NCI-H1105 (cell line): ENCODE measurements at places on chromosomes 12 and 14.

DNA sequence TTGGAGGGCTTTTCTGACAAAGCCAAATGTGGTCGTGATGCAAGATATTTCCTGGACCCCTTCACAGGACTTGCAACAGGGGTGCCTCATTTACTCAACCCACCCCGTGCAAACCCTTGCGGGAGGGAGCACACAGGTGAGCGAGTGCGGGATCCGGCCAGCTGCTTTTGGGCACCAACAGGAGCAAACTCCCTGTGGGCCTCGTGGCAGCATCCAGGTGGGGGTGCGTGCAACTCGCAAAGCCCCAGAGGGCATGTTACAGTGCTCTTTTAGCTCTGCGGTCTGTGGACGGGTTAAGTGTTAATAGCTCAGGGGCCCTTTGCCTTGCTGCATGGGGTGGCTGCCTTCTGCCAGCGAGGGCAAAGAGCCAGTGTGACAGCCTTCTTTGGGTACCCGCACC, 707.6 kb upstream of the MDGA2 start:
- no peak for DNase-seq

DNA sequence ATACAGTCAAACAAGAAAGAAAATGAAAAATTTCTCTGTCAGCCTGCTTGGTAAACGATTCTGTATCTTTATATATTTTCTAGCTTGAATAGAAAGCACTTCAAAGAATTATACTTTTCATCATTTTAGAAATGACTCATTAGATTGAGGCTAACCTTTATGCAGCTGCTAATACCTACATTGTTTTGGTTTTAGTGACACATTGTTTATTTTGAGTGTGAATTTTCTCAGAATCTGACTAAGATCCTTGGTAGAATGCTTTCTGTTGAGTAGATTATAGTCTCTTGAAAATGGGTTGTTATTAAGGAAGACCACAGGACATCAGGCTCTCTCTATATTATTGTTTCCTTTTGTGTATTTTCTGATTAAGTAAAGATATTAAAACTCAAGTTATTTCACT, at the start of gene PMCH:
TSS of gene PMCH (minus strand) at position 45 of the 400 bp plus-strand sequence. CDS start 63 bp downstream, outside the sequence.
- DNase-seq: no peak

DNA sequence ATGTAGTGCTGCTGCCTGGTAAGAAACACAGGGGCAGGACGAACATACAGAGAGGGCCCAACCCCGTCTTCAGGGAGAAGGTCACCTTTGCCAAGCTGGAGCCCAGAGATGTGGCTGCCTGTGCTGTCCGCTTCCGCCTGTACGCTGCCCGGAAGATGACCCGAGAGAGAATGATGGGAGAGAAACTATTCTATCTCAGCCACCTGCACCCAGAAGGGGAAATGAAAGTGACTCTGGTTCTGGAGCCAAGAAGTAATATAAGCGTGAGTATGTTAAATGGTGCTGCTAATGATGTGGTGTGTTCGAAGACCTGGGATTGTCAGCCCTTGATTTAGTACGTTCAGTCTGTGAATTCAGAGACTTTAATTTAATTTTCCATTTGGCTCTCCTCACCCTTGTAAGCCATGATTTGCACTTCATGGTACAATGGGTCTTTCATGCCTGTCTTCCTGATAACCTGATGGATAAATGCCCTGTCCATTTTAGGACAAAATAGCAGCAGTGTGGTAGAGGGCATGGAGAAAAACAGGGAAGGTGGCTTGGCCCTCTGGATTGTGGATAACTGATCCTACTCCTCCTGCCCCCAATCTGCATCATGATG, 318.9 kb downstream of the SNAPC1 start:
- no peak for DNase-seq

DNA sequence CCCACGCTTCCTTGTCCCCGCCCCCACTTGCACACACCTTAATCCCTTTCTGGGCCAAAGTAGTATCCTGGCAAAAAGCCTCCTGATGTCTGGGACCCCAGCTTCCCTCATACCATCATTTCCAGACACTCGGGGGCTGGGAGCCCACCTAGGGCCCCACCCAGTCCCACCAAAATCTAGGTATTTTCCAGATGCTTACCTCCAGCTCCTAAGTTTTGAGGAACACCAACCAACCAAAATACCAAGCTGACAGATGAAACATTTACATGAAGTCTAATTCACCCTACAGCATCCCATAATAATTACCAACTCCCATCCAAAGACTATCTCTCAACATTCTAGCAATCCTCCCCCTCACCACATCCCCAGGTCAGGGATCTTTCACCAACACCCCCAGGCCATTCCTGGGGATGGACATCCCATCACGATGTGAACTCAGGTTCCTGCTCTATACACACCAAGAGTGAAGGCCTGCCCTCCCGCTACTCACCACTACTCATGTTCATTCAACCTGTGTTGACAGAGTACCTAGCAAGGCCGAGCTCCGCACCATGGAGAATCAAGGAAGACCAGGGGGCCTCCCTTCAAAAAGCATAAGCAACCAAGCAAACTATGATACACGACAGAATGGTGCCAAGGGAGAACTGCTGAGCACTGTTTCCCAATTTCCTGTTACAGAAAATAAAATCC, 1.6 kb upstream of the CHD4 start:
- DNase-seq: no peak

- DNase-seq: no peak
Measured at GRCh38 chr12:96473394-96474093, 15.8 kb upstream of the CFAP54 start.

- no peak for DNase-seq
Measured at GRCh38 chr12:132196038-132196872, 52.0 kb downstream of the NOC4L start.

DNA sequence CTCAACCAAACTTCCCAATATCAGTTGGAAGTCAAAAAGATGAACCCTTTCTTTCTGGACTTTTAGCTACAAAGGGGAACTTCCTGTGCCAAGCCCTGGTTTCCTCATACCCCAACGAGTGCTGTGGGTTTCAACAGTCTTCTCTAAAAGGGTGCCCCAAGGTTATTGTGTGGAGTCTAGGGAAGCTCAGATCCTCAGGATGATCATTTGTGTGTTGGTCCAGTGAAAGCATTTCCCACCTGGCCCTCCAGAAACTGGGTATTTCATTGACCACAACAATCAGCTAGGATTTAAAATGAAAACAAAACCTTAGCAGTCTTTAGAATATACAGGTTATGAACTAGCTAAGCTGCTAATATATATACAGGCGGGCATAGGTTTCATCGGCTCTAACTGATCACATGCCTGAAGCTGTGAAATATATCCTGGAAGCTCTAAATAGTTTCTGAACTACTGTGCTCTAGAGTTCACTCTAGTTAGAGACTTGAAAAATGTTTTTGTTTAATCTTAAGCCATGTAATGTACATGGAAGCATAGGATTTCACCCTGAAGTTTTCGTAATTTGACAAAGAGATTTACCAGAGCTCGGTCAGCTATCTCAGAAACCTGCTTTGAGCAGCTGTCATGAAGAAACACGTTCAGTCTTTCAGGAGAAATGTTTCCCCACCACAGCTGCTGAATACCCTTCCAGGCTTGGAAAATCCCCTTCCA, 29.6 kb downstream of the P2RX4 start:
- DNase-seq: no peak
